Stimulated activated CD4-positive, alpha-beta T cell treated with anti-CD3 and anti-CD28 coated beads, Interleukin-1b, Interleukin-23, amount 100 ng/mL, for 4 hours (primary cell): ENCODE measurements at places on chromosomes 4 and X.

DNA sequence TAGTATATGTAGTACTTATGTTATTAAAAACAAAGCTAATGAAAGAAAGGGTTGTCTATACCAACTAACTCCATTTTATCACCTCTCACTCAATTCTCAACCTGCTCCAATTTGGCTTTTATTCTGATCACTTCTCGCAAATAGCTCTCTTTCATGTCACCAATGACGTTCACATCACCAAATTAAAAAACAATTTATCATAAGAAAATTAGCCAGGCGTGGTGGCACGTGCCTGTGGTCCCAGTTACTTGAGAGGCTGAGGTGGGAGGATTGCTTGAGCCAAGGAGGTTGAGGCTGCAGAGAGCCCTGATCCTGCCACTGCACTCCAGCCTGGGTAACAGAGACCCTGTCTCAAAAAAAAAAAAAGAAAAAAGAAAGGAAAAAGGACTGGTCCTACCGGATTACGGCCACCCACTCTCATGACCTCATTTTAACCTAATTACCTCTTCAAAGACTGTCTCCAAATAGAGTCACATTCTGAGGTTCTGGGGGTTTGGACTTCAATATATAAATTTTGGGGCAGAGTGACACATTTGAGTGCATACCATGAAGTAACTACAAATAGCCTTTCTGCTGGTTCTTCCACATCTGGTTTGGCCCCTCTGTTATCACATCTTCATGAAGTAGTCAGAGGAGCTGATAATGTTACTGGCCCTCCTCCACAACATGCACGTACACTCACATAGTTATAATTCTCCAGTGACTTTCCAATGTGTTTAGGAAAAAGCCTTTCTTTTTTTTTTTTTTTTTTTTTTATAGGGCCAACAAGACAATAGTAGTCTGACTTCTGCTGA lies 15.8 kb upstream of the RBMX start:
- DNase-seq: no peak

DNA sequence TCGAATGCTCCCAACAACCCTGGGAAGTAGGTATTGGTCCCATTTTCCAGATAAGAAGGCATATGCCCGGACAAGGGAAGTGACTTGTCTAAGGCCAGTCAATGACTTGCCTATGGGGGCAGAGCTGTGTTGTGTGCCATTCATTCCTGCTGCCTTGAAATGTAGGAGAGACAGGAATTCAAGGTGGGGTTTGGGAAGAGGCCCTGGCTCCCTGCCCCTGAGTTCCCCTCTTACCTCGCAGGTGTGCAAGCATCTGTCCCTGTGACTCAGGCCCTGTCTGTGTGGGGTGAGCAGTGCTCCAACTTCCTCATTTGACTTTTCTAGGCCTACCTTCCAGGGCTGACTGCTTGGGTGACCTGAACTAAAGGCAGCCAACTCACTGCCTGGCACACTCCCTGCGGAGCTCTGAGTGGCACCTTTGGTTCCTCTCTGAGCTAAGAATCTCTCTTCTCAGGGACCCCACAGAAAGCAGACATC lies 5.1 kb downstream of the EFNB1 start:
- DNase-seq: no peak

DNA sequence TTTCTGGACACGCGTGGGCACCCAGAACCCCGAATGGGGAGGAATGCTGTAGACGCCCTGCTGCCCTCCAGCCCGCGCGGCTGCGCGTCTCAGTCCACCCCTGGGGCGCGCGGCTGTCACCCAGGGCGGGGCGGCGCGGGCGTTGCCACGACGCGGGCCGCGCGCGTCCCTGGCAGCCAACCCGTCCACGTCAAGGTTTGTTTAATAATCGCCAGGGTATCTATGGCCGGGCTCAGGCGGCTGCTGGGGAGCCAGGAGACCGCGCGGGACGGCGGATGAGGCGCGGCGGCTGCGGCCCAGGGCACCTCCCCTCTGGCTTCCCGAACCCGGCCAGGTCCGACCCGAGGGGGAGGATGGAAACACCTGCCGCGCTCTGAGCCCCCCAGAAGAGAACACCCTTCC lies at the start of gene SPATA18:
Gene SPATA18, plus strand, starts transcription at position 92 of the 402 bp plus-strand sequence. CDS start 401 bp downstream, outside the sequence.
- no peak for DNase-seq

GRCh38 chrX:45774961-45775360 lies 574.3 kb upstream of the DIPK2B start:
- no peak for DNase-seq

GRCh38 chr4:15479913-15480185 lies 10.2 kb downstream of the CC2D2A start:
- no peak for DNase-seq

GRCh38 chr4:186808630-186809018 lies 85.0 kb upstream of the FAT1 start:
- no peak for DNase-seq

- DNase-seq: no peak
Observed at GRCh38 chr4:16838226-16838875, 60.1 kb downstream of the LDB2 start.

DNA sequence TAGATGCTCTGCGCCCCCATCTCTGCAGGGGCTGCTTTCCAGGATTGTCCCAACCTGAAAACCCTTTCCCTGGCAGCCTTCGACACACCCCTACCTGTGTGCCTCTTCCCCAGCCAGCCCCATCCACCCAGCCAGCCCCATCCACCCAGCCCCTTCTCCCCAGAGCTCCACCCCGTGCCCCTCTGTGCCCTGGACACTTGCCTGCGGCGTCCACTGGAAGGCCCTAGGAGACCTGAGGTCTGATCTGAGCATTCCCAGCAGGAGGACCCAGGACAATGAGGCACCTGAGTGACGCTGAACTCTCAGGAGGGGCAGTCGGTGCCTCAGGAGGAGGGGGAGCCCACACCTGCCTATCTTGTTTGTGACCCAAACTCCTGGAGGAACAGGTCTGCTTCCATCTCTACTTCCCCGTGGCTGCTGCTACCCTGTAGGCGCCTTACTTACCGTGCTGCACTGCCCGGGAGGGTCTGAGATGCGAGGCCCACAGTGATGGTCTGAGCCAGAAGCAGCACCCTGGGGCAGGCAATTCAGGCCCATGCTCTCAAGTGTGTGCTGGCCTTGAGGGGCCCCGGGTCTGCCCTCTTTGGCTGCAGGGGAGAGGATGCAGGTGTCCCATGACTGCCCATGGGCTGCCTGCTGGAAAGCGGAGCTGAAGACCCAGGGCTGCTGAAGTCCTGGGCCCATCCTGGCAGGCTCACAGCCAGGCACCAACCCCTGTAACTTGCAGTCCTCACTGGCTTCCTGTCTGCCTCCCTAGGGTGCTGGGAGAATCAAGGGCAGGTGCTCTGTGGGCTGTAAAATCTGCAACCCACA lies 4.9 kb downstream of the LRPAP1 start:
- no peak for DNase-seq

DNA sequence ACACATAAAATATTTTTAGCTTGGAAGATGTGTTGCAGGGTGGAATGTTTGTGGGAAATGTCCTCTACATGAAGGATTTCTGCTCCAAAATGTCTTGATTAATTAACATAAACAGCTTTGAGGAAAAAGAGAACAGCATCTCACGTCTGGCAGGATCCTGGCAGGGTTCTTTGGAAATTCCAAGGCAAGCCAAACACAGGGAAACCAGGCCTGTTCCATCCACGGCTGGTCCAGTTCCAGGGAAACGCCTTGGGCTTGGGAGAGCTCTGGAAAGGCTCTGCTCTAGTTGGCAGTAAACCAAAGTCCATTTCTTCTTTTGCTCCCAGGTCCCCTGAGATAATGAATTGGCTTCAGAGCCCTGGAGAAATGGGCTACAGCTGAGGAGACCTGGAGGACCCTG lies 42.4 kb upstream of the GAB1 start:
- DNase-seq: no peak

DNA sequence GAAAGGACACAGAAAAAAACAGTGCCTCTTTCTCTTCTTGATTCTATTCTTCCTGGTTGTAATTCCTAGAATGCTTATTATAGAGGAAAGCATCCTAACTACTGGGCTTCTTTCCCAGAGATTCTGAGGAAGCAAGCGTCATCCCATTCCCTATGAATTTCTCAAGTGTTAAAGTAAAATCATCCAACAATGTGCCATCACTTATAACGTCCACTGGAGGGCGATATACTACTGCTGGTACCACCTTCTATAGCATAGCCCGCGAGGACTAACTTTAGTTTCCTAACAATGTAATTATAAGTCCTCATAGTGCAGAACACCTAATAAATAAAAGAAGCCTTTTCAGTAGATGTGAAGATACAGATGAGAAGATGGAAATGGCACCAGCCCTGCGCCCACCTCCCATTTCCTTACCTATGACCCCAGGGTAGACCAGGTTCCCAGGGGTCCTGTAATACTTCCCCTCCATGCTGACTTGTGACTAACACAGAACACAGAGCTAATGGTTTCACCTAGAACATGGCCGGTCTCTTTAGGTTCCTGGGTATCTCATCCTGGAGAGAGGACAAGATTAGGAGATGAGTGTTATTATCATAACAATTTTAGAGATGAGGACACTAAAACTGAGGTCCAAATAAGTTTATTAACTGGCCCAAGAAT lies 4.2 kb downstream of the CENPVL3 start:
- DNase-seq: no peak

GRCh38 chr4:173703021-173703420 lies 173.0 kb upstream of the HAND2 start:
- DNase-seq: no peak

GRCh38 chr4:59994118-59994517 lies 1206.0 kb upstream of the ADGRL3 start:
- no peak for DNase-seq

GRCh38 chr4:105198541-105198940 lies 51.9 kb downstream of the TET2 start:
- no peak for DNase-seq

DNA sequence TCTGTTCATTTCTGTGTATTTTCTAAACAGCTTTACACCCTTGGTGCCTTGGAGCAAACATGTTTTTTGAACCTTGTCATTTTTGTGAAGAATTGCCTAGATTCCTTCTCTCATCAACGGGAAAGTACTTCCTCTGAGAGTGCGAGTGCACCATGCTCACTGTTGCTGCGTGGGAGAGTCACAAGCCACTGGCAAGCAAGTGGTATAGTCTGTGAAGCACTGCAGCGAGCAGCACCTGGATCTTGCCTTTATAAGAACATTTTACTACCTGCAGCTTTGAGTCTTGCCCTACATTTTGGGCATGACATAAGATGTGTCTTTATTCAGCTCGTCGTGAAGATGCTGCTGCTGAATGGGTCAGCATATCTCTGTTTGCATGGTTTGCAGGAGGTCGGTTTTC lies 44.9 kb downstream of the HADH start:
- no peak for DNase-seq

DNA sequence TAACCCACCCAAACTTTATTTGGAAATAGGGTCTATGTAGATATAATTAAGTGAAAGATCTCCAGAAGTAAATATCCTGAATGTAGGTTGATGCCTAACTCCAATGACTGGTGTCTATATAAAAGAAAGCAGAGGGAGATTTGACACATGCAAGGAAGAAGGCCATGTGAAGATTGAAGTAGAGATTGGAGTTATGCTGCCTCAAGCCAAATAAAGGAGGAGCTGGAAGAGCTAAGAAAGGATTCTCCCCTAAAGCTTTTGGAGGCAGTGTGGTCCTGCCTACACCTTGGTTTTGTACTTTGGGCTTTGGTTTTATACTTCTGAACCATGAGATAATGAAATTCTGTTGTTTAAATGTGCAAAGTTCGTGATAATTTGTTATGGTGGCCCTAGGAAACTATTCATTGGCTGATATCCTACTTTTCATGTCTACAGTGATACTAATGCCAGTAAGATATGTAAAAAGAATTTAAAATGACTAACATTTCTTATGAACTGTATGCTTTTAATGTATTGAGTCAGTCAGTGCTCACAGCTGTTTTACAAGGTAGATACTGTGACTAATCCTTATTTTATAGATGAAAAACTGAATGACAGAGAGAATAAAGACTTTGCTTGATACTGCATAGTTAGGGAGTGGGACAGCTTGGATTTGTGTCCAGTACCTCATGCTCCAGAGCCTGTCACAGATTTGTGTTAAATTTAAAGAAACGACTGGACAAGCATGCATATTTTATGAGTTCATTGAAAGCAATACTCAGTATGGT lies 5.9 kb upstream of the RAB40AL start:
- no peak for DNase-seq

- DNase-seq: no peak
Observed at GRCh38 chr4:1567808-1568581, 116.1 kb downstream of the FAM53A start.

DNA sequence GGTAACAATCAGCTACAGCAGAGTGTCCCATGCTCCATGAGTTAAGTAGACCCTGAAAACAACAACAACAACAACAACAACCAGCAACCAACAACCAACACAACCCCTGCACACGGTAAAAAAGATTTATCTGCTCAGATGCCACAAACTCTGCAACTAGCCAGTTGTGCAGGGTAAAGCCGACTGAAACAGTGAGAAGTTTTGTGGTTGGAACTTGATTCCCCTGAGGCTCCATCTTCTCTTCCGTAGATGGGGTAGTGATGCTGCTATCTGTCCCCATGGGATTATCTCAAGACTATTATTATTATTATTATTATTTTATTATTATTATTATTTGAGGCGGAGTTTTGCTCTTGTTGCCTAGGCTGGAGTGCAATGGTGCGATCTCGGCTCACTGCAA lies 50.6 kb upstream of the RAPGEF2 start:
- no peak for DNase-seq

GRCh38 chr4:37126051-37126450 lies 118.5 kb upstream of the NWD2 start:
- DNase-seq: no peak

DNA sequence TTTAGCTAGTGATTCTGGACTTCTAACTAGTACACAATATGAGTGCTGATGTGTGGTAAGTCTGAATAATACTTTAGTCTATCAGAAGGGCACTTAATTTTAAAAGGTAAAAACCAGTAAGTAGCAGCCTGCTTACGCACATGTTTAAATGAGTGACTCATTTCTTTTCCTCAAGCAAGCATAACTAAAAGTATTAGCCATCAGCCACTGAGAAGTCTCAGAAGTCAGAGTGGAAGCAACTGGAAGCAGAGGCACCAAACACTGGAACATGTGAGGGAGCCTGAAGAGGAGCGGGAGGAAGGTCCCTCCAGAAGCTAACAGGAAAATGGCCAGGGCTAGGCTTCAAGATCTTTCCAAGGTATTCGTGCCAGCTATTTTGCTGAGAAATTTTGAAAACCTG lies 257.7 kb downstream of the RAPGEF2 start:
- no peak for DNase-seq

GRCh38 chr4:2837110-2837903 lies 6.3 kb upstream of the ADD1 start:
- no peak for DNase-seq

GRCh38 chrX:40424259-40424658 lies 156.5 kb upstream of the ATP6AP2 start:
- no peak for DNase-seq

DNA sequence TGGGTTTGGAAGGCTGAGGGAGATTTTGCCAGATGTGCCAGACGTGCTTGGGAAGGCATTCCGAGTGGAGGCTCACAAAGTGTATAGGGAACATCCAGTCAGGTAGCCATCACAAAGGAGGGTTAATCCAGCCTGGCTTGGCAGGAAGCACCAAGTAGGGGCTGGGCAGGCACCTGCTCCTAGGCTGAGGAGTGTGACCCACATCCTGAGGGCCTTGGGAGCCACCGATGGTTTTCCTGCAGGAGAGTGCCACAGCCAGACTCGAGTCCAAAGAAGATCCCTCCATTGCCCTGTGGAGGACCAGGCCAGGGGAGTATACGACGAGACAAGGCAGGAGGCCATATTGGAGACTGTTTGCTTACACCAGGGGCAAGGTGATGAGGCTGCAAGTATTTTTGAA lies 47.2 kb downstream of the PNMA5 start:
- DNase-seq: no peak
